ENCODE measurements at places on chromosomes 2 and 18. TPM values are rescaled to one million over a fixed set of nuclear protein-coding genes. Genes with fewer than 3 reads are reported as not detected.

DNA sequence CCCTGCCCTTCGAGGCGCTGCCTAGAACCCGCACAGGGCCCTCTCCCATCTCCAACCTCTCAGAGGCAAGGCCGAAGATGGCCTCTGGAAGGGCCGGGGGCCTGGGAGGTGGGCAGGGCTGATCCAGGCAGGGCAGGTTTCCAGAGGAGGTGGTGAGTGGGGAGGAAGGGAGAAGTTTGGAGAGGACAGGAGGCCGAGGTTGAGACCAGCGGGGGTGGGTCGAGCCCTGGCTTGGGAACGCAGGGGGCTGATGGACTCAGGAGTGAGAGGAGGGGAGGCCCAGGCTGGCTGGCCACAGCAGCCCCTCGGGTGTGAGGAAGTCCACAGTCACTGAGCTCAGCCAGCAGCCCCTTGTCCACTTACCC is 10.5 kb downstream of the CAPN10 start:
- peak; percentile 24 for DNase-seq
- no peaks in the 10 kb centered on the region for H3K4me1 ChIP-seq
- peaks cover 2% of the 10 kb centered on the region for H3K36me3 ChIP-seq
- H3K4me3 ChIP-seq: no peak overlapping the region
- H3K27ac ChIP-seq: no peak overlapping the region

SKA1 gene
- total RNA-seq: 0.42 TPM

HTR2B gene
- 0.09 TPM for total RNA-seq

DNA sequence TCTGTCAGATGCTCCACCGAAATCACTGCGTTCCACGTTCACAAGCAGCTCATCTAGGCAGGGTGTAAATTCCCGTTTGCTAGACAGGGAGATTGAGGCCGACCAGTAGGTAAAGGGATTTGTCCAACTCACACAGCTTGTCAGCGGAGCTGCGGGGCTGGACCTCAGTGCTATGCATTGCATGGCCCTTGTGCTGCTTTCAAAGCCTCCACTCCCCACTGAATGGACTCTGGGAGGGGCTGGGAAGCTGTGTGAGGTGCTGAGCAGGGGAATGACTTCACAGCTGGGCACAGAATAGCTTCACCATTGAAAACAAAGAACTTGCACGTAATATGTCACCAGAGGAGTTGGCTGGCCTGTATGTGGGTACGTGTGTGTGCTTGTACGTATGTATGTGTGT is 21.4 kb downstream of the CELF4 start:
- DNase-seq: no peak
- no peaks in the 10 kb centered on the region for H3K4me1 ChIP-seq
- H3K4me3 ChIP-seq: no peak overlapping the region
- no peaks in the 10 kb centered on the region for H3K36me3 ChIP-seq

DNA sequence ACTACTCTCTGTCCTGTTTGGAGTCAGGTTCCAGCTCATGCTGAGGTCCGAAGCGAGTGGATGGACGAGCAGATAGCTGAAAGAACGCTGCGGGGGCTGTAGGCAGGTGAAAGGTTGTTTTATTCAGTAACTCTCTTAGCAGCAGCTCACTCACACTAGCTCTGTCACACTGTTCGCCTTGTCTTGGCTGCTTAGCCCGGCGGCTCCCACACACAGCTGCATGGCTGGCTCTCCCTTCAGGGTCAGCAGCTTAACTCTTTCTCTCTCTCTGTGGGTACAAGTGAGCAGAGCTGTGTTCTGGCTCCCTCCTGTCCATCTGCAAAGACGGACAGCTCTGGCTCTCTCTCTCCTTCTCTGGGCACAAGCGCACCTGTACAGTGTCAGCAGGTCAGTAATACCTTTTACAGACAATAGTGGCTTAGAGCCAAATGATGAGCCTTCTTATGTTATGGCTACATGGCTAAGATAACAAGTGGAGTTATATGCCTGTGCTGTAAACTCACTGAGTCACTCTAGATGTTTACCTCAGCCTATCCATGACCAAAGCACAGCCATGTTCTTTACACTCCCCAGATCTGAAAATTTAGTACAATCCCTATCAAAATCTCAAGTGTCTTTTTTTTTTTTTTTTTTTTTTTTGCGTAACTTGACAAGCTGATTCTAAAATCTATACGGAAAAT is 149.3 kb downstream of the GALNT1 start:
- no peaks in the 10 kb centered on the region for H3K27me3 ChIP-seq
- no peak overlapping the region for H3K27ac ChIP-seq
- no peaks in the 10 kb centered on the region for H3K4me1 ChIP-seq
- no peaks in the 10 kb centered on the region for H3K36me3 ChIP-seq
- H3K4me3 ChIP-seq: no peak overlapping the region

DNA sequence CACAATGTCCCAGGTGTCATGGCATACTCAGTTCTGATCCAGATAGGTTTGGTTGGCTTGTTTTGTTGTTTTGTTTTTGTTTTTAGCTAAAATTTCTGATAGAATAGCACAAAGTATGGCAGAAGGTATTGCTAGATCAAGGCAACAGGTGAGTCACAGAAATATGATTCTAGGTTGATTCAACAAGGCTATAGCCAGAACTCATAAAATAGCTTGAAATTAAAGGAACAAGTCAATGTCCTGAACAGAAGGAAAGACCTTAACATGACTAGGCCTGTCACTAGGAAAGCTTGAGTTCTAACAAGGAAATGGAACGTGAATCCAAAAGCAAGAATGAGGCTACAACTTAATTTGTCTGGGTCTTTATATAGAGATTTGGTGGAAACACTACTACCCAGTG is 157.1 kb downstream of the GALNT3 start:
- no peaks in the 10 kb centered on the region for H3K36me3 ChIP-seq
- H3K4me3 ChIP-seq: no peak overlapping the region
- no peak for DNase-seq
- no peaks in the 10 kb centered on the region for H3K4me1 ChIP-seq

DSC3 gene
- not detected for total RNA-seq

DNA sequence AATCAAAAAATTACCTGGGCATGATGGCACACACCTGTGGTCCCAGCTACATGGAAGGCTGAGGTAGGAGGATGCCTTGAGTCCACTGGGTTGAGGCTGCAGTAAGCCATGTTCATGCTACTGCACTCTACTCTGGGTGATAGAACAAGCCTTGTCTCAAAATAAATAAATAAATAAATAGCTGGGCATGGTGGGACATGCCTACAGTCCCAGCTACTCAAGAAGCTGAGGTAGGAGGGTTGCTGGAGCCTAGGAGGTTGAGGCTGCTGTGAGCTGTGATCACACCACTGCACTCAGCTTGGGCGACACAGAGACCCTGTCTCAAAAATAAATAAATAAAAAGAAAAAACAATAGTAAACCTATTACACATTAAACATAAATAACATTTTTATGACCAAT is 3.0 kb downstream of the AP1S3 start:
- no peak for DNase-seq
- H3K27ac ChIP-seq: no peak overlapping the region
- no peak overlapping the region for H3K4me3 ChIP-seq
- no peaks in the 10 kb centered on the region for H3K4me1 ChIP-seq

NGEF gene
- 20.4 TPM for total RNA-seq

LANCL1 gene
- 17.0 TPM for total RNA-seq

GRCh38 chr18:69400253-69400975 is at the start of gene DOK6:
DOK6 (plus strand) TSS chr18:69400888.
- H3K27me3 ChIP-seq: no peaks in the 10 kb centered on the region
- H3K4me1 ChIP-seq: no peaks in the 10 kb centered on the region
- no peaks in the 10 kb centered on the region for H3K36me3 ChIP-seq
- H3K4me3 ChIP-seq: peak within 1 kb of the TSS; percentile 69
- peak; percentile 68 for DNase-seq
- H3K27ac ChIP-seq: peak within 1 kb of the TSS; percentile 55

PPM1G gene
- 23.3 TPM for total RNA-seq

- no peak for DNase-seq
- no peaks in the 10 kb centered on the region for H3K27me3 ChIP-seq
- H3K36me3 ChIP-seq: no peaks in the 10 kb centered on the region
- no peak overlapping the region for H3K4me3 ChIP-seq
- H3K27ac ChIP-seq: no peak overlapping the region
Measured at GRCh38 chr2:85956646-85957039, 67.9 kb upstream of the ST3GAL5 start.
